NCI-H2081 treated with DMSO at 0.1 percent for 48 hours (cell line): ENCODE measurements at places on chromosomes 1 and 21.
A peak's percentile ranks its signal among the peaks of the same experiment; 100 is the strongest.

- DNase-seq: no peak
Measured at GRCh38 chr1:241157435-241157834, 199.6 kb downstream of the RGS7 start.

- no peak for DNase-seq
Measured at GRCh38 chr1:35706846-35707600, 11.7 kb downstream of the C1orf216 start.

- no peak for DNase-seq
Measured at GRCh38 chr1:225425201-225425786, 2.5 kb downstream of the LBR start.

DNA sequence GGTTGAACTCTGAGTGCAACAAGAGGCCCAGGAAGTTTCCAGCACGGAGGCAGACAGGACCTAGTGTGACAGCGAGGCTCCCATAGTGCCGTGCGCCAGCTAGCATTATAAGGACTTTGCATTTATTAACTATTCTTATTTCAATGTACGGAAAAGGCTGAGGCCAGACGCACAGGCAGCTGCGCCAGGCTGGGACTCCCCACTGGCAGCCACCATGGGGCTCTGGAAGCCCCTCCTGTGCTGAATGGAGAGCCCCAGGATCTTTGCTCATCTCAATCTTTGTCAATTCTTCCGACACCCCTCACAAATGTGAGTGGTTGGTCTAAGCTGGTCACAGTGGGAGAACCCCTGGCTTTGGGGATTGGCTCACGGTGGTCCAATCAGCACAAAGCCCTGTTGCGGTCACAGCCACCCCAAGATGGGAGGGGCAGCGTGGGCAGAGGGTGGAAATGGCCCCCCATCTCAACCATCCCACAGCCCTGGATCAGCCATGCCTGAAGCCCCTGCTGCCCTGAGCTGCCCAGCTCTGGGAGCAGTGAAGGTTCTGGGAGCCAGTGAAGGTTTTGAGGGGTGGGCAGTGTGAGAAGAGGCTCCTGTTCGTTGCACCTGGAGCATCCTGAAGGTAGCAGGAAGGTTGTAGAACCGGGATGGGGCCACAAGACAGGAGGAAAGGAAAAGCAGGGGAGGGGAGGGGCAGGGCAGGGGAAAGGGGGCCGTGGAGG, 59.5 kb upstream of the ADARB1 start:
- no peak for DNase-seq

DNA sequence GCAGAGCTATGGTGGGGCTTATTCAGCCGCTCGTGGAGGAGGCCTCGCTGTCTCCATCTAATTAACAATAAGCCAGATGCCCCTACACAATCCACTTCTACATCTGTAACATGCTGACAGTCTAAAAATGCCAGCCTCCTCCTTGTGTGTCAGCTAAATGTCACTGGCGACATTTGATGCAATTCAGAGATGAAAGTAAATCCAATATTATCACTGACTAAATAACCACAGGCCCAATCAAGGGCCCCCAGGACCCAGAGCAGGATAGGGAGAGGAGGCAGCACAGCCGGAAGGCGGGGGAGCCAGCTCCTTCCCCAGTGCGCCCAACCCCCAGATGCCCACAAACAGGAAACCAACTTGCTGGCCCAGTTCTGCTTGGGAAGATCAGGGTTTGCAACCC, 76.6 kb downstream of the DMRTA2 start:
- no peak for DNase-seq

GRCh38 chr1:225694151-225694603, 41.3 kb upstream of the ENAH start:
- no peak for DNase-seq

- DNase-seq: no peak
Measured at GRCh38 chr1:228647523-228648444, 87.5 kb upstream of the RHOU start.

- no peak for DNase-seq
Measured at GRCh38 chr1:17161137-17161740, 42.0 kb upstream of the PADI2 start.

GRCh38 chr1:36115931-36116330, 9.1 kb downstream of the COL8A2 start:
- no peak for DNase-seq

GRCh38 chr1:163866564-163866963, 544.8 kb downstream of the NUF2 start:
- DNase-seq: no peak

GRCh38 chr1:153805042-153805745, 30.0 kb downstream of the SLC27A3 start:
- no peak for DNase-seq

DNA sequence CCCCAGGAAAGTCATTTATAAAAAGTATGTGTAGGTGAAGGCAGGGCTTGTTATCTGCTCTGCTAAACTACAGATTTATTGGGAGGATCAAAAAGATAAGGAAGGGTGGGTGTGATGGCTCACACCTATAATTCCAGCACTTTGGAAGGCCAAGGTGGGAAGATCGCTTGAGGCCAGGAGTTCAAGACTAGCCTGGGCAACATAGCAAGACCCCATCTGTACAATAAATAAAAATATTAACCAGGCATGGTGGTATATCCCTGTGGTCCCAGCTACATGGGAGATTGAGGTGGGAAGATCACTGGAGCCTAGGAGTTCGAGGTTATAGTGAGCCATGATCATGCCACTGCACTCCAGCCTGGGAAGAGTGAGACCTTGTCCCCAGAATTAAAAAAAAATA, 86.4 kb downstream of the NENF start:
- no peak for DNase-seq

DNA sequence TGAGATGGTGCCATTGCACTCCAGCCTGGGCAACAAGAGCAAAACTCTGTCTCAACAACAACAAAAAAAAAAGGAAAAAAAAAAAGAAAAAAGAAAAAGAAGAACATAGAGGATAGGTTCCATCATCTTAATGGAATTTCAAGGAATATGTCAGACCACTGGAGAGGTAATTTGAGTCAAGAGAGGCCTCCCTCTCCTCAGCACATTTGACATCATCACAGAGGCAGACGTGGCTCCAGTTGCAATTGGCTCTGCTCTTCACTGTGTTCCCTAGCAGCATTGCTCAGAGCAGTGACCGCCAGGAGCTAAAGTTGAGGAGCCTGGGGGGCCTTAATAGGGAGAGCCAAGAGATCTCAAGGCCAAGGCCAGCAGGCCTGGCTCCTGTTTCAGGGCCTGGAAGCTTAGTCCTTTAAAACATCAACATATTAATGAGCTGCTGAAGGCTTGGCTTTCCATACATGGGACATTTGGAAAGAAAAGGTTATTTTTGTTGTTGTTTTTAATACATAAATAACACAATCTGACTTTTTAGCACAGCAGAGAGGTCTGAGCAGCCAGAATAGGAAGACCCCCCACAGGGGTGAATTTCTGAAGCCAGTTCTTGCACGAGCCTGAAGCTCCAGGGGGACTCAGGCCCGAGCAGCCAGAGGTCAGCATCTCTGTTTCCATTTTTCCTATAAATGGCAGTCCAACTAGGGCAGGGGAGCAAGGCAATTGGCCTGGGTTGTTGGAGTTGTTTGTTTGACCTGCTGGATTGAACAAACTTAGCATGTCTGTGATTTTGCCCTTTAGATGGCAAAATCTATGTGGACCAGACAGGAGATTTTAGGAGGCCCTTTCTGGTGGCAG, 118.3 kb upstream of the FGGY start:
- DNase-seq: no peak

GRCh38 chr1:193179094-193179493, 7.3 kb downstream of the B3GALT2 start:
- no peak for DNase-seq

DNA sequence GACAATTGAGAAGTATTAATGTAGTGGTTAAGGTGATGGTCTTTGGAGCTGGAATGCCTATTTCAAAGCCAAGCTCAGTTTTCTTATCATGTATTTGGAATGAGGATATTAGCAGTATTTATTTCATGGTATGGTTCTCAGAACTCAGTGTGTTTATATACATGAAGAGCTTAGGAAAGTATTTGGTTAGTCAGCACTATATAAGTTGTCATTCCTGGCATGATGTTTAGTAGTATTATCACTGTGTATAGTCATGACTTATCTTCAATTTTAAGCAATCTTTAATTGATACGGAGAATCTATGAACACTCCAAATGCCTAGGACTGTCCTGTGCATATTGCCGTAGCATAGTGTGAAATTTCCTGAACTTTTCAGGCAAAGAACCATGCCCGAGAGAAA, 501.9 kb upstream of the USP24 start:
- no peak for DNase-seq

DNA sequence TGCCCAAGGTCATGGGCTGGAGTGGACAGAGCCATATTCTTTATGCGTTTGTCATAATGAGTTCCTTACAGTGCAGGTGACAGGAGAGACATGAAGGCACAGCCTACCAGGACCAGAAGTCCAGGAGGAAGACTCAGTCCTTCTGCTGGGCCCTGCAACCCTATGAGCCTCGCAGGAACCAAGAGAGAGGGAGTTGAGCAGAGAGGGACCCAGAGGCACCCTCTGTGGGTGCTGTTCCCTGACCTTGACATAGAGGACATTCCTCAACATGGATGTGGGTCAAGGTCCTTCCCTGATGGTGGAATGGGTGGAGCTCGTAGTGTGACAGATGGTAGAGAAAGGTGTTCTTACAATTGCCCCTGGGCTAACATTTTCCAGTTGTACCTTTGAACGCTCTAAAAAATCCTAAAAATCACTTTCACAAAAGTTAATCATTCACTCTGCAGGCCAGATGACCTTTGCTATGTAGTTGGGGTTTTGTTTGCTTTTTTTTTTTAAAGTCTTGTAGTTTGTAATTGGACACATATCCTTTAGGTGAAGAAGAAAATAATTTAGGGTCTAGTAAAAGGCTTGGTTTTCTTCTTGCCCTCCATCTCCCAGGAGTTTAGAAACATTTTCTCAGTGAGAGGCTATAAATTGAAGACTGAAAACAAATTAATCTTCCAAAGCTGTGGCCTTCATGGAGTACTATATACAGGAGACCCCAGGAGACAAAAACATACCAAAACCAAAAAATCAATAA, 41.9 kb downstream of the MAB21L3 start:
- DNase-seq: no peak

GRCh38 chr1:158153746-158154444, 26.8 kb upstream of the CD1D start:
- no peak for DNase-seq

DNA sequence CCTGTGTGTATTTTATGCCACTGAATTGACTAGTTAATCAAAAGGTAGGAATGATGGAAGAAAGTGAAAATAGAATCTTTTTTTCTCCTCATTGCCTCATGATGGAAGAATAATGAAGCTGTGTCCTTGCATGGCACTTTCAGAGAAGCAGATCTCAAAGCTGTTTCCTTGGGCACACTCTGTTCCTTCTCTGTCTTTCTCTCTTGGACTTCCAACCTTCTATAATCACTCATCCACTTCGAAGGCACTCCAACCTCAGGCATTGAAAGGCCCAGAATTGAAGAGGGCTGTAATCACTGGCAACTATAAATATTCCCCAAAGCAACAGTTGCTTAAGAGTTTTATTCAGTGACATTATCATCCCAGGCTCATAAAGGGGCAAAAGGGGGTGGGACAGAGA, 31.1 kb upstream of the DNASE2B start:
- DNase-seq: no peak

GRCh38 chr21:35050348-35051286, 1.5 kb upstream of the RUNX1 start:
- DNase-seq: no peak

DNA sequence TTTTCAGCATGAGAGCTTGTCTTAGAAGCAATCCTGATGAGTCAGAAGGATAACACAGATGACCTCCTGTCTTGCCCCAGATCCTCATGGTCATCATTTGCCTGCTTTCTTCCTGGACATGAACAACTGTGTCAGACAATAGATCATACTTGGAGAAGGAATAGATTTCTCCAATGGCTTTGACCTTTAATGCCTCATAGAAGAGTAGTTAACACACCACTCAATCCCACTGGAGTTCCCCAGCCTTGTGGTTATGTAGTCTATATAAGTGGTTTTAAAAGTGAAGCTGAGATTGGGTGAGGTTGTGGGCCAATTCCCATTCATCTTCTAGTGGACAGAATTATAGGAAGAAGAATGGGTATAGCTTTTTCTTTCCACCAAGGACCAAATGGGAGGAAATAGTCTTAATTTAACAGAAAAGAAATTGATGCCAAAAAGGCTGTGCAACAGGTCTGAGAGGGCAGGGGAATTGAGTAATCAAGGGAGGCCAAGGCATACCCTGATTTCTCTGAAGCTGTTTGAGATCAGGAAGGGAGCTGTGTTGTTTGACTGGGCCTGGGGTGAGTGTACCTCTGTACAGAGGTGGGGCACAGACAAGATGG, 14.4 kb downstream of the PRCC start:
- DNase-seq: no peak

DNA sequence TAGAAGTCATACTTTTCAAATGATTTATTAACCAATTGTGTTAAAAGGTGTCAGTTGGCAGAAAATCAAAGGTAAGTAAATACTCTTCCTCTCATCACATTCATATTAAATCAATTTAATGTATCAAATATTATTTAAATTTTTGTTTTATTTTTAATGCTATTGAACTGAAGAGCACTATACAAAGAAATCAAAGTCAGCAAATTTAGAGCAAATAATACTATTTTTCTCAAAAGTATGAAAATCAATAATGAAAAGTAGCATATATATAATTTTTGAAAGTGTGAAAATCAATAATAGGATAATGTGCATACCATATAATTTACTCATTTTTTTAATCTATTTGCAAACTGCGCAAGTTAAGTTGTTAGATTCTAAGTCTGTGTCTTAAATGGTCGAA, 181.0 kb downstream of the SPATA17 start:
- no peak for DNase-seq

DNA sequence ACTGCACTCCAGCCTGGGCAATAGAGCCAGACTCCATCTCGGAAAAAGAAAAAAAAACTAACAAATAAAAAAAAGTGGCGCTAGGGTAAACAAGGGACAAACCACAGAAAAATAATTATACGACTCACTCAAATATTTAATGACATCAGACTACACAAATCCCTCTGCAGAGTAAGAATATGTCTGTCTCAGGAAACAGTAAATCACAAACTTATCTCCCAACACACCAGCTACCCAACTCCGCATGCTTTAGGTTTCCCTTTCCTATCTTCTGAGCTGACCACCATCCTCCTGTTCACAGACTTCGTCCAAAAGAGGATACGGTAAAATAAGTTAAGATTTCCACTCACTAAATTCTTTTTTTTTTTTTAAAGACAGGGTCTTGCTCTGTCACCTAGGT, 16.2 kb downstream of the WDR47 start:
- DNase-seq: no peak

GRCh38 chr1:931380-932172, 7.9 kb downstream of the SAMD11 start:
- no peak for DNase-seq

GRCh38 chr21:45887788-45888187, 93.8 kb upstream of the COL6A1 start:
- DNase-seq: peak; percentile 1

GRCh38 chr1:35574125-35574654, 1.1 kb downstream of the TFAP2E start:
- no peak for DNase-seq

DNA sequence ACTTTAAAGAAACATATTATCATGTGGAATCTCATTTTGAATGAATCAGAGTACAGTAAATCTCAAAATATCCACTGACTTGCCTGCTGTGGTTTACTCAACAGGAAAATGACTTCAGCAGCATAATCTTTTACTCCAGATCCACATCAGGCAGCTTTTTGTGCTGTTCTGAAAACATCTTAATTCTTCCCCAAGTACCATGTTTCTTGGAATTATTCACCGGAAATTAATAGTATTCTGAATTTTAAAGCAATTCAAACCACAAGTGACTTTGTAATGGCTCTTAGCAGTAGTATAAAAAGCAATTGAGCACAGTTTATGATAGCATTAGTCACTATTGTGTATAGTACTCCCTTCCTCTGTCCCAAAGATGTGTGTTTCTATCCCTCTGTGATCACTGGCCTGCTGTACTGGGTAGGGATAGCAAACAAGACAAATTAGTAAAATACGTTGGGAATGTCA, 64.2 kb upstream of the ERRFI1 start:
- no peak for DNase-seq
